Nephron progenitor cell (in vitro differentiated cells): ENCODE measurements at places on chromosomes 1 and 21.

DNA sequence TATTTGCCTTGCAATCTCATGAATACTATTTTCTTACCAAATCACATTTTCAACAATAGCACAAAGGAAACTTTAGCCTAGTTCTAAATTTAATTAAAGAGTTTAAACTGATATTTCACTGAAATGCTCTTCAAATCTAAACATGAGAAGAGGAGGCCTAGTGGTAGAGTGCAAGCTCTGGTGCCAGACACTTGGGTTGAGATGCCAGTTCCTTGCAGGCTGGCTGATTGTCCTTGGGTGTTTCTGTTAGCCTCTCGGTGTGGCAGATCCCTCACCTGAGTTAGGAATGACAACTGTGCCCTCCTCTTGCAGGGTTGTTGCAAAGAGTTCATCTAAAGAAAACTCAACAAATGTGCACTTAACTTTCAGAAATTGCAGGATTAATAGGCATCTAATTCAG is 12.5 kb downstream of the ZBTB21 start:
- DNase-seq: no peak

GRCh38 chr1:184390889-184391288 is 4.1 kb downstream of the C1orf21 start:
- DNase-seq: no peak

DNA sequence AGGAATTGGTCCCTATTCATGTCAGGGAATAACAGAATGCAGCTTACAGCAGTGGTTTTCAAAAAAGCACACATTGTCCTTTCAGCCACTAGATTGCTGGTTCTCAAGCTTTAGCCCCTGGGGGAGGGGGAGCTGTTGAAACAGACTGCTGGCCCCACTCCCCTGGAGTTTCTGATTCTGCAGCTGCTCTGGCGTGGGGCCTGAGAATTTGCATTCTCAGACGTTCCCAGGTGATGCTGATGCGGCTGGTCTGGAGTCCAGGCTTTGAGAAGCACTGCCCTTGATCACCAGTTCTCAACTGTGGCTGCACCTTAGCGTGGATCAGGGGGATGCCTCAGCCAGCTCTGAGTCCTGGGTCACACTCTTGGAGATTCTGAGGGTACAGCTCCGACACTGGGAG is 62.7 kb upstream of the LAPTM5 start:
- no peak for DNase-seq

GRCh38 chr1:74160046-74160445 is 37.9 kb downstream of the LRRIQ3 start:
- no peak for DNase-seq

DNA sequence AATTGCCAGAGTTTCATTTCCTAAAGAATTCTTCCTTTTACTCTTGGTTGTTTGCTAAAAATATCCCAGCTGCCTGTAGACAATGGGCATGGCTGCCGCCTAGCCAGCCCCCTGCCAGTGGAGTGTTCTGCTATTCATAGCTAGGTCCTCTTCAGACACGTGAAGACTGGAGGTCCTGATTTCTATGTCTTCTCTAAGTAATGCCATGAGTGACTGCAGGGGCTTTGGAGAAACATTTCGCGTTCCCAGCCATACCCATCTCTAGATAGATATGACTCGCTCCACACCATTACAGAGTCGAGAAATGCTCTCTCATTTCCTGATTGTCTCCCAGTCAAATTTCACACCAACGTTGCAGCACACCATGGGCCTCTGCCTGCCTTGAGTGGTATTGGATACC is 99.5 kb upstream of the BACE2 start:
- DNase-seq: no peak

- no peak for DNase-seq
Measured at GRCh38 chr1:211210052-211210451, 49.1 kb upstream of the RCOR3 start.

DNA sequence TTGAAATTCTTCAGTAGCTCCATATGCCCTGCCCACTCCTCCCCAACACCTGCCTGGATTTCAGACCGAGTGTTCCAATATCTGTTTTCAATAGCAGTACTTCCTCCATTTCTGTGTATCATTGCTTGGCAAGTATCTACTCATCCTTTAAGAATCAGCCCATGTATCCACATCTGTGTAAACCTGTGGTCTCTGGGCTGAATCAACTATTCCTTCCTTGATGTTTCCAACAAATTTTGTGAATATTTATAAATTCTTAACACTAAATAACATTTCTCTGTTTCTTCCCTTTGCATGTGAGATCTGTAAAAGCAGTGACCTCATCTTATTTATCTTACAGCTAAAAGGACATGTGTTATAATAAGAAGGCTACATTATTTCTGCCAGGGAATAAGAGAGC is 26.0 kb upstream of the UAP1 start:
- DNase-seq: no peak

GRCh38 chr1:150567717-150568593 is 11.5 kb downstream of the MCL1 start:
- peak; percentile 74 for DNase-seq

GRCh38 chr1:145826030-145826429 is 2.0 kb downstream of the POLR3C start:
- DNase-seq: no peak

- no peak for DNase-seq
Measured at GRCh38 chr1:240539769-240540414, 72.1 kb downstream of the GREM2 start.

- no peak for DNase-seq
Measured at GRCh38 chr1:7343882-7344281, 427.2 kb upstream of the VAMP3 start.

GRCh38 chr1:66938613-66939012 is 13.8 kb downstream of the MIER1 start:
- DNase-seq: no peak

GRCh38 chr1:208279826-208280588 is 35.8 kb upstream of the PLXNA2 start:
- no peak for DNase-seq

- DNase-seq: no peak
Measured at GRCh38 chr1:103854279-103854678, 104.6 kb downstream of the AMY1C start.

GRCh38 chr21:17745086-17745485 is 74.1 kb downstream of the C21orf91 start:
- DNase-seq: no peak

DNA sequence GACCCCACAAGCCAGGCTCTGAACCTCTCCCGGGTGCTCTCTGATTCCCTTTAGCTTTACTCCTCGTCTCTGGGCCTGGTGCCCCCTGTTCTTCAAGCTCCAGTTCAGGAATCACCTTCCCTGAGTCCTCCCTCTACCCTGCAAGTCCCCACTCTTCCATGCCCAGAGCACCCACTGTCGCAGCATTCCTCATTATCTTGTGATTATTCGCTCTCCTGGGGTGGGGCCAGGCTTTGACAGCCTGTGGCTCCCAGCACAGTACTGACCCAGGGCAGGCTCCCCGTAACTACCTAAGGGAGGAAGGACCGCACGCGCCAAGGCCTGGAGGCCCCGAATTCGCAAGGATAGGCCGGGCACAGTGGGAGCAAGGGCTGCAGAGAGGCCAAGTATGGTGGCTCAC is 734 bp upstream of the C1orf210 start:
- DNase-seq: no peak

GRCh38 chr1:89453123-89453972 is 71.3 kb upstream of the LRRC8B start:
- no peak for DNase-seq

GRCh38 chr1:165597883-165598675 is 33.0 kb upstream of the MGST3 start:
- DNase-seq: peak; percentile 96

GRCh38 chr1:80083892-80084291 is 1077.4 kb upstream of the ADGRL4 start:
- DNase-seq: no peak

- DNase-seq: no peak
Measured at GRCh38 chr1:175733722-175734121, 9.7 kb downstream of the TNR start.

- peak; percentile 89 for DNase-seq
Measured at GRCh38 chr1:145960468-145961108, 2.8 kb upstream of the LIX1L start.

DNA sequence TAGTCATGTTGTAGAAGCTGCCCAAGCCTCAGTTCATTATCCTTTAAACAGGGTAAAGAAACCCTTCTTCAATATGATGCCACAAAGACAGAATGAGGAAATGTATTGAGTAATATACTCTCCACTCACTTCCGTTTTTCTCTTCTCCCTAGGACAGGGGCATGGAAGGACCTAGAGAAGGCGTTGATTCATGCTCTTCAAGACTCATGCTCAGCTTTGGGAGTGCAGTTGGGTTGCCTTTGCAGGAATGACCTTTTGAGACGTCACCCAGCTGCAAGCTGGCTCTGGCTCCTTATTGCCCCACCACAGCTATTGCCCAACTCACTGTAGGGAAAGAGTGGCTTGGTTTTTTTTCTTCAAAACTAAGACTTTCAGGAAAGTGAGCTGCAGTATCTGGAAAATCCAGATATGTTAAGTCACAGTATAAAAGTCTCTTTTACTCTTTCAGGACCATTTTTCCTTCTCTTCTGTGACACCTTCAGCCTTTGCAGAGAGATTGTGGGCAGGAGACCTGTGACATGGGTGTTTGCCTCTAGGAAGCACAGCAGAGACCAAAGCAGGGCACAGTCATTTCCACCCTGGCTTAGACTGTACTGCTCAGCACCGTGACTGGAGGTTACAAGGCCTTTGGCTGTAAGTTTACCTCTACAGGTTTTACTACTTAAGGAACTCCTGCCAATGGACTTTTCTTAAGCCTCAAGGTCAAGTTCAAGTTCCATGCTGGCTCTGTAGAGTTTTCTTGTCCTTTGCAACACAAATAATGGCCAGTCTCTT is 39.5 kb downstream of the XCL2 start:
- no peak for DNase-seq

DNA sequence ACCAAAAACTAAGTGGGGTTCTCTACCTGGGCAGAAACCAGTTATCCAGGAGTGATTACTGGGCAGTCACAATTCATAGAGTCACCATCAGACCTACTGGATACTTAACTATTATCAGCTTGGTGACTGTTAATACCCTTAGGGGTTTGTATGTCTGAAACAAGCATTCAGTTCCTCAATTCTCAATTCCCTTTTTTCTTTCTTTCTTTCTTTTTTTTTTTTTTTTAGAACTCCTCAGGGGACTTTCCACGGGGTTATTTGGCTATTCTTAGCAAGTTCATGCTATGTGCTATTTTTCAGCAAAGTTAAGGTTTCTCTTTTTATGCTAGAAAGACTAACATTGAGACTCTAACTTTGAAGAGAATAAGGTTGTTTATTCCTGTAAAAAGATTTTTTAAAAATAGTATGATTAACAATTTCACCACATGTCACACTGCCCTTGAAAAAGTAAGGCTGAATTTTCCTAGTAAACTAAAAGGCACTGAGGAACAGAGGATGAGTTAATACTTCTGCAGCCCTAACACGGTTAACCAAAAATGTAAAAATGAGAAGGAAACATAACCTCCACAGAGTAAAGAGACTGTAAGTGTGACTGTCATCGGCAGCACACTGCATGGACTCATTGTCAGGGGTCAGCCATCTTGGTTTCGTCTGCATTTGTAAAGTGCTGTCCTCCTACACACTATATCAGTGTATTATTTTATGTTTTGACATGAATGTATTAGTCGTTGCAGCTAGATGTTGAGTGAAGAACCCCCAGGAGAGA is 310.2 kb downstream of the NTNG1 start:
- no peak for DNase-seq

DNA sequence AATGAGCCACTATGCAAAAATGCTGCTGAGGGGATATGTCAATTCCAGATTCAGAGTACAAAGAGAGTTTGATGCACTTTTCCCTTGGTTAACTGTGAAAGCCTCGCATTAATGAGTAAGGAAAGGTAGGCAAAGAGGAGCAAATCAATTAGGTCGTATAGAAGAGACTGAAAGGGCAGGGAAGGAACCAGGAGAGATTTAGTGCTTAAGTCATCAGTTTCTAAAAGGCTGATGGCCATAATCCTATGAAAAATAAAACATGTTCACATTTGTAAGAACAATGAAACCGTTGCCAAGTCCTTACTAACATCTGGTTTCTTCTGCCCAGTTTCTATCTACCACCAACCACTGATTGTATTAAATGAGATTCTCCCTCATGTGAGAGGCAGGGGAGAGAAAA is 118.4 kb upstream of the PALMD start:
- DNase-seq: no peak

- peak; percentile 78 for DNase-seq
Measured at GRCh38 chr1:216723274-216723780, at the start of gene ESRRG. ESRRG (minus strand) TSS chr1:216723429; CDS start chr1:216723299, 130 bp downstream.

DNA sequence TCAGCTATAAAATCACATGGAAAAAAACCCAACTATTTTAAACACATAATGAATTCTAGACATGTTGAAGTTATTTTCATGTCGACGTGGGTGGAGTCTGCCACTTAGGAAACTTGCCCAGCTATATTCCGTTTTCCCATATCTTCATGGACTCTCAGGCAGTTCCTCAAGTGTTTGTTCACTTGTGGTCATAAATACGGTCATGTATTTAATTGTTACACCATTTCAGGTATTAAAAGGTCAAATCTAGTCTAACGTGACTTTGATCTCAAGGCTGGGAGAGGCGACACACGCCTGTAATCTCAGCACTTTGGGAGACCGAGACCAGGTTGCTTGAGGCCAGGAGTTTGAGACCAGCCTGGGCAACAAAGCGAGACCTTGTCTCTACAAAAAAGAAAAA is 346.9 kb downstream of the PBX1 start:
- no peak for DNase-seq

DNA sequence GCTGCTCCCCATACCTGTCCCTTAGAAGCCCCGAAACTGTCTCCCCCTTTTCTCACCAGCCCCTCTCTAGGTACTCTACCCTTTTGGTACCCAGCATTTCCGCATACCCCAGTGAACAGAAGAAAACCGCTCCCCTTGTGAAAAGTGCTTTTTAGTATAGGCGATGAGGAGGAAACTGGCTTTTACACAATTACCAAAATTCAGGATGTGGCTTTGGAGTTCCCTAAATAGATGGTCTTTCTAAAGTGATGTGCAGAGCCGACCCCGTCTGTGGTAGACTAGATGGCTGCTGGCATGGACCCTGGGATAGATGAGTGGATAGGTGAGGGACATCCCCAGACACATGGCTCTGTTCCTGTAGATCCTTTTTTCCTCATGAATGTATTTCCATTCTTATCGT is 2.6 kb upstream of the PER3 start:
- DNase-seq: no peak

DNA sequence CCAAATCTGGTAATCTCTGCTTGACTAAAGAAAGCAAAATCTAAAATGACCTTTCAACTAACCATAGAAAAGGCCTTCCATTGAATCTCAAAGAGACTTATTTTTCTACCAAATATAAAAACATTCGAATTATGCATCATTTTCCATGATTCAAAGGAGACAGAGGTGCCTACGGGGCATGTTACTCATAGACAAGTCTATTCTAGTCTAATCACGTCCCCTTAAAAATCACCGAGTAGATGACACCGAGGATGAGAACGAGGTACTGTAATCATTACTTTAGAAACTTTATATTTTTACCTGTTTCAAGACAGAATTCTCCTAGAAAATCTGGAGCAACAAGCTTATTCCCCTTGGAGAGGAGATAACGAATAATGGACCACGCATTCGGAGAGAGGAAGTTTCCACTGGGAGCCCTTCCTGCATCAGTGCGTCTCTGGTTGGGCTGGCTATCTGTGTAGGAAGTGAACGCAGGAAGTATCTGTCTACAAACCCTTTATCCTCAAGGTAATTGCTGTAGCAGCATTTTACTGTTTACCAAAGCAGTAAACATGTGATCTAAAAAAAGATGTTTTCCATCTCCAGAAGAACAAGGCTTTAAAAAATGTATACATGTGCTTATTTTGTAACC is 9.5 kb downstream of the ERG start:
- DNase-seq: no peak

- no peak for DNase-seq
Measured at GRCh38 chr1:15229707-15230131, 17.3 kb upstream of the FHAD1 start.

- no peak for DNase-seq
Measured at GRCh38 chr1:203462878-203463277, 12.7 kb upstream of the PRELP start.

- no peak for DNase-seq
Measured at GRCh38 chr1:180616439-180616838, 15.4 kb upstream of the XPR1 start.
